Amniotic stem cell (primary cell): ENCODE measurements at places on chromosomes 3 and 15.

- DNase-seq, result no peak
Measured at GRCh38 chr3:64440498-64440897, 215.2 kb upstream of the PRICKLE2 start.

DNA sequence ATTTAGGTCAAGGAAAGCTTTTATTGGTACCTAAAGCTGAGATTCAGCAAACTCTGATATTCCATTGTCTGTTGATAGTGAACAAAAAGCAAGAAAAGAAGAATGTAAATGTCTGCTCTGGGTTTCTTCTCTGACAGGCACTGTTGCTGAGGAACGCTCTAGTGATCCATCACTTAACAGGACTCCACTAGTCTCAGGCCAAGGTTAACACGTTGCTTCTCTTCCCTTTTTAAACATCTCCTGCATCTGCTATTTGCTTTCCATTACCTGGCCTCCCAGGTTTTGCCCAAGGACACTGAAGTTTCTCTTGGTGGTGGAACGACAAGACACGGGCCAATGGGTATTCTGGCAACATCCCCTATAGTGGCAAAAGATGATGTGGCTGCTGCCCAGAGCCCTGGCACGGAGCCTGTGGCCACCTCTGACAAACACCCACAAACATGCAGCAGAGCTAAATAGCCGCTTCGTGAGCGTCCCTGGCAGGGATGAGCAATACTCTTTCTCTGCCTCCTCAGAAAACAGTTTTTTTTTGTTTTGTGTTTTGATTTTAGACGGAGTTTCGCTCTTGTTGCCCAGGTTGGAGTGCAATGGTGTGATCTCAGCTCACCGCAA is 97.8 kb upstream of the AKAP13 start:
- DNase-seq, result peak; percentile 35

DNA sequence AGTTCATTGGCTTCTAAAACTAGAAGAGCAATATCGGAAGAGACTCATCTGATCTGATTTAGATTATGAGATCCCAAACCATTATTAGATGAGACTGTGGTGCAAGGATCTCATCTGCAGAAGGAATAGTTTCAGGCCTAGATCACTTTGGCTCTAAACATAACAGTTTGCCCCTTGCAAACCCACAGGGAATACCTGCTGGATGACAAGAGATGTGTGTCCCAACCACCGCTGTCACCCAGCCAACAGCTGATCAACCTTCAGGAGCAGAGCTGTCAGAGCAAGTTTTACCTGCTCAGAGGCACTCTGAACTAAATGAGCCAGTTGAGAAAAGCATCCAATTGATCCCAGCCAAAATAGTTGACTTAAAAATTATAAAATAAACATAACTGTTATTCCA is 64.0 kb upstream of the ST3GAL6 start:
- no peak for DNase-seq

GRCh38 chr3:82354228-82354627 is 592.8 kb upstream of the GBE1 start:
- no peak for DNase-seq

DNA sequence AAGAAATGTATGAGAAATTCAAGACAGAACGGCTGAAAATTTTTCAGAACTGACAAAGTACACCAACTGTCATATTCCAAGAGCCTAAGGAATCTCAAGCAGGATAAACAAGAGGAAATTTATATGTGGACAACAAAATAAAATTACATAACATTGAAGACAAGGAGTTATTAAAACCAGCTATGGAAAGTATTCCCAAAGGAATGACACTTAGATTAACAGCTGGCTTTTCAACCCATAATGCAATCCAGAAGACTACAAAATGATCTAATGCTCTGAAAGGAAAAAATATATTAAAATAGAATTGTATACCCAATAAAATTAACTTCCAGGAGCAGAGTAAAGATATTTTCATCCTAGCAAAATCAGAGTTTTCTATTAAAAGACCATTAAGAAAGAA is 132.2 kb upstream of the BNIP2 start:
- DNase-seq, result no peak

GRCh38 chr3:23985747-23986544 is 40.9 kb downstream of the NR1D2 start:
- no peak for DNase-seq

GRCh38 chr15:70259028-70259424 is 161.3 kb upstream of the TLE3 start:
- no peak for DNase-seq

GRCh38 chr3:127729556-127730056 is 56.9 kb downstream of the ABTB1 start:
- no peak for DNase-seq

GRCh38 chr3:60909526-60909925 is 341.7 kb downstream of the FHIT start:
- no peak for DNase-seq

DNA sequence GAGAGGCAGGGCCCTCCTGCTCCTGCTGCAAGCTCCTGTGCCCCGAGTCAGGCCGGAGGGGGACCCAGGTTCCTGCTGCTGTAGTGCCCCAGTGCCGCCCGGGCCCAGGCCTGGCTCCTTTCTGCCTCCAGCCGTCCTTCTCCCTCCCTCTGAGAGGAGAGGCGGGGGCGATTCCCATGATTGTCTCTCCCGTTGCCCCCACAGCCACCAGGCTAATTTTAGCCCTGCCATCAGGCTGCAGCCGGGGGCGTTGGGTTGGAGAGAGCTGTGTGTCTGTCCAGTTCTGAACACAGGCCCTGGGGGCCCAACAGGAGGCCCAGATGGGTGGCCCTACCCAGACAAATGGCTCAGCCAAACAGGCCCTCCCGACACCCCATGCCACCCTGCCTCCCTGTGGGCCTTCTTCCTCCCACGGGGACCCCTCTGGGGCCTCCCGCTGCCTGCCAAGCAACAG is 214.8 kb downstream of the TBC1D2B start:
- DNase-seq, result no peak

DNA sequence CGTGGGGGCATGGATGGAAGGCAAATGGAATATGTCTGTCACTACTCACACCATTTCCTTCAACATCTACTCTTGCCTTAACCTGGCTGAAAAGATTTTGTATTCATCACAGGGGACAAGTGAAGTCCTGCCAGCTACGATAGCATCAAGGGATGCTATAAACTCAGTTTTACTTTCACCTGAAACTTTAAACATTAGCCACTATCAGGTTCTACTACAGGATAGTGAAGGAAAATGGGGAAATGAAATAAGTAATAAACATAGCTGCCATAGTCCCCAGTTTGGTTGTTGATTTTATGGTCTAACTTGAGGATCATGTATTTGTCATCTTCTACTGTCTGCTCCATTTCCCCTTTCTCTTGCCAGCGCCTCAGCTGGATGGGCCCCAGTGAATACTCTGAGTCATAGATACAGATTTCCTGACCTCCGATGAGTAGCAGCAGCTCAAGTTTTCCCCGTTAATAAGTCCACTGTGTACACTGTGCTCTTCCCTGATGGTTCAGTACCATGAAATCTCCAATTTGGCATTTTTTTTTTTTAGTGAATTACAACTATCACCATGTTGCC is 338.2 kb upstream of the SLCO3A1 start:
- DNase-seq, result peak; percentile 44

DNA sequence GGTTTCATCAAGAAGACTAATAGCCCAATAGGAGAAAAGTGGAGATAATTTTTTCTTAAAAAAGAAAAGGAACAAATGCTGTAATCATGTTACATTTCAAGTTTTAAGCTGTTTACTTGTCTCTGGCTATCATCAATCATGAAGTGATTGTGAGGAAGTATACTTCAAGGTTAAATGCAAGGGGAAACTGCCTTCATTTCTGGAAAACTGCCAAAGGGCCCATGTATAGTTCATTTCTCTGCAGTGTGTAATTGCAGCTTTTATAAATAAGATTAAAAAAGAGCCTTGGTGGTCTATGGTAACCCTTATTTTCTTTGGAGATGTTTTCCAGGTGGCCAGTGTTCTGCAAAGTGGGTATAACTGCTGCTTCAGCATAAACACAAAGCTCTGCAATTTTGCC is 101.9 kb downstream of the GRM7 start:
- DNase-seq, result no peak

GRCh38 chr15:88493844-88494243 is 26.3 kb downstream of the MRPS11 start:
- no peak for DNase-seq

GRCh38 chr3:143367171-143367570 is 247.6 kb downstream of the CHST2 start:
- DNase-seq, result no peak

DNA sequence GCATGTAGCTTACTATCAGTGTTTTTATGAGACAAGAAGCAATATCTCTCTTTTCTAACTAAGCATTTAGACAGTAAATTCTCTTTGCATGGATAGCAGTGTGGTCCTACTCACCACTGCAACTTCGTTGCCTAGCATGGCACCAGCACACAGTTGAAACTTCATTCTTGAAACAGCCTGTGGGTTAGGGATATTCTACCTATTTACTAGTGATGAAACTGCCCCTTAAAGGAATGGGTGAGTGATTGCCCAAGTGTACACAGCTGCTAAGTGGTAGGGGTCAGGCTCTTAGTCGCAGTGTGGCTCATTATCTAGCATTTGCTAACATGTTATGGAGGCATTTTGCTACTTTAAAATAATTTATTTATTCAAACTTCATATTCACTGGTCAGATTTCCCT is 78.4 kb downstream of the CHL1 start:
- DNase-seq, result no peak

DNA sequence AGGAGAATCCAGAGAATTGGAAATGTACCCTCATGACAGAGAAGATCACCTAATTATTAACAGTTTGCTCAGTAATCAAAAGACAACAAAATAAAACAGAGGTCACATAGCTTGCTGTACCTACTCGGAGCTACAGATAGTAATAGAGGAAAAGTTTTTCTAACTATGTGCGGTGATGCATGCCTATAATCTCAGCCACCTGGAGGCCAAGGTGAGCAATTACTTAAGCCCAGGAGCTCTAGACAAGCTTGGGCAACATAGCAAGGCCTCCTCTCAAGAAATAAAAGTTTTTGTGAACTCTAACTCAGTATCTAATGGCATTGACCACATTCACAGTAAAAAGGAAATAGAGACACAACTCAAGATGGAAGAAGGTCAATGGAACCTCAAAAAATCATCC is 243.6 kb downstream of the ATP8B4 start:
- no peak for DNase-seq

DNA sequence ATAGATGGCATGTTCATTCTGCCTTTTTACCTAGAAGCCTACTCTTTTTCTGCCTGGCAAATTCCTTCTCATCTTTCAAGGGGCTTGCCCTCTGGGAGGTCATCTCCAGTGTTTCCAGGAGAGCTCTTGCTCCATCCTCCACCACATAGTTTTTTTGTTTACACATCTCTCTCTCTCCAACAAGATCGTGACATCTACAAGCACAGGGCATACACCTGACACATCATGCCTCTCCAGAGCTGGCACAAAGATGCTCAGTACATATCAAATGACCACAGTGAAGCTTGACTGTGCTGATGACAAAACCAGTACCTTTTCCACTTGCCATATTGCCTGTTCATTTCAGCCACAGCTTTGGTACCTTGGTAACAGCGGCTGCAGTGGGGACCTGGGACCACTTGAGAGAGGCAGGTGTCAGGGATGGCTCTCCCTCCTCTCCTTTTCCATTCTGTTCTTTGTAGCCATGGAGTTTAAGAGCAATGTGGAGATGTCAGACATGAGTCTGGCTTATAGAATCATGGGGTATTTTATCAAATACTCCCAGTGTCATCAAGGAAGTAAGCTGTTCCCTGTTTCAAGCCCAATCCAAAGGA is 15.4 kb downstream of the ALPK3 start:
- DNase-seq, result no peak

- DNase-seq, result no peak
Measured at GRCh38 chr15:60017538-60018520, 13.7 kb downstream of the FOXB1 start.

DNA sequence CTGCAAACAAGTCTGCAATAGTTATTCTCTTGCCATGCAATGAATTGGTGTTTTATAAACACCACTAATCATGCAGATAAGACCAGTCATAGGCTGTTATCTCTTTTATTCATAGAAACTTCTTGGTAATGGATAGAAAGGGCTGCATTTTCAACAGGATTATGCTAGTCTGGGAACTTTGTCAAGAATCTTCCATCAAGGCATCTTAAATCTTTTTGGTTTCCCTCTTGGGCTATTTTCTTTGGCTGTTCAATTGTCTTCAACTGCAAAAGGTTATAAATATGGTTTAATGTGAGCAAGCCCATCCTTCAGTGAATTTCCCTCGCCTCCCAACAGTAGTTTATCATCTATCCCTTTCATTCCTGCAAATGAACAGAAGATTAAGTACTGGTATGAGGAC is 59.0 kb upstream of the MINAR1 start:
- DNase-seq, result no peak

DNA sequence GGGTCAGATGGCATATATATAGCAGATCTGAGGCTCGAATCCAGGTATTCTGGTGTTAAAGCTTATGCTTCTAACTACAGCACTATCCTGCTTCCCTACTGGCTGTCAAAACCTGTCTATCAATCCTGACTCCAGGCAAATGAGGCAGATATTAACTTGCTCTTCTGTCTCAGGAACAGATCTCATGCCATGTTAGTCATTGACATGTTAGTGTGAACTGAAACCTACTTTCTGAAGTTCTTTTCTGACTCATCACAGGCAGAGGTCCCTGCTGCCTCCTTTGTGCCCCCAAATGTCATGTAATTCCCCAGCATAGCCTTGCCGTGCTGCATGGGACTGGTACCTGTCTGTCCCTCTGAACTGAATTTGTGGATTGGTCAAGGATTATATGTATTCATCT is 125.0 kb upstream of the SMAD3 start:
- DNase-seq, result no peak

- no peak for DNase-seq
Measured at GRCh38 chr3:172953571-172953970, 187.5 kb downstream of the SPATA16 start.

DNA sequence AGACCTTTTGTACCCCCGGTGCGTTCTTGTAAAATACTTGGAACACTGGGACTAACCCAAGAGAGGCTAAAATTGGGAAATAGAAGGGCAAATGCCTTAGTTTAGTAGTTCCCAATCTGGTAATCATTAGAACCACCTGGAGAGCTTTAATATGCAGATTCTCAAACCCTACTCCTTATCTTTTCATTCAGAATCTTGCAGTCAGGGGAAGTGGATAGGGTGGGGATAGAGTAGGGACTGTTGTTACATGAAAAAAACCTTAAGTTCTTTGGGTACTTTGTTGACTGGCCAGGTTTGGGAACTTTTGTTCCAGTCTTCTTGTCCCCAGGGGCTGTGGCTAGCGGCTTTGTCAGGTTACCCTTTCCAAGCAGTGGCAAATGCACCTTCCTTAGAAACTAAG is 15.9 kb downstream of the MAPKBP1 start:
- no peak for DNase-seq

DNA sequence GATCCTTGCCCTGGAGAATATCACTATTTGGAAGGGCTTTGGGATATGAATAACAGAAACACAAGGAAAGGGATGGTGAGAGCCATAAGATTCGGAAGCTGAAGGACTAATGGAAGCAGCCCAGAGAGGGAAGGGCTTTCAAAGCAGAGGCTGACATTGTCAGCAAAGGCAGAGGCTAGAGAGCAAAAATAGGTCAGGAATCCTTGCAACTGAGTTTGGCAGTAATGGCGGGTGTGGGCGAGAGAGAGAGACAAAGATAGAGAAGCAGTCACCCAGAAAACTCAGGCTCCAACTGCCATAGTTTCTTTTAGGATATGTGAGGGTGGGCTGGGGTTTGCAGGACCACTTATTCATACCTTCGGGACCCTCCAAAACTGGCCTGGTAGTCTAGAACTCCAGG is 248.6 kb downstream of the OPA1 start:
- no peak for DNase-seq
